ENCODE measurements at places on chromosomes 11 and 22.
A peak's percentile ranks its signal among the peaks of the same experiment; 100 is the strongest.

- peak; percentile 74 for DNase-seq
These were observed 1.0 kb downstream of the VWCE start for GRCh38 chr11:61293867-61294716.

DNA sequence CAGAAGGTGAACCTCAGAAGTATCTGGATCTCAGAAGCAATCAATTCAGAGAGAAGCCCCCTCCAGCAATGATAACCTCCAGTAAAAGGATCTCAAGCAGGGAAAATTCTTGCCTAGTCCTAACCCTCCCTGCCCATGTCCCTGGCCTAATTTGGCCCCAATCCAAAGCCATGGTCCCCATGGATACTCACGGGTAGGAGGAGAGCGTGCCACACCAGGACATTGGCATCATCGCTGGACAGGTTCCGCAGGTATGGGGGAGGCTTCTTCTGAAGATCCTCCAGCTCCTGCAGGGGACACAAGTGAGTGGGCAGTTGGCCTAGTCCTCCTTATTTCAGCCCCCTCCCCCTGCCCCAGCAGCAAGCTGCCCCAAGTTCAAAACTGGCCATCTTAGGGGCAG lies 7.3 kb downstream of the UBE2L6 start:
- DNase-seq = no peak

DNA sequence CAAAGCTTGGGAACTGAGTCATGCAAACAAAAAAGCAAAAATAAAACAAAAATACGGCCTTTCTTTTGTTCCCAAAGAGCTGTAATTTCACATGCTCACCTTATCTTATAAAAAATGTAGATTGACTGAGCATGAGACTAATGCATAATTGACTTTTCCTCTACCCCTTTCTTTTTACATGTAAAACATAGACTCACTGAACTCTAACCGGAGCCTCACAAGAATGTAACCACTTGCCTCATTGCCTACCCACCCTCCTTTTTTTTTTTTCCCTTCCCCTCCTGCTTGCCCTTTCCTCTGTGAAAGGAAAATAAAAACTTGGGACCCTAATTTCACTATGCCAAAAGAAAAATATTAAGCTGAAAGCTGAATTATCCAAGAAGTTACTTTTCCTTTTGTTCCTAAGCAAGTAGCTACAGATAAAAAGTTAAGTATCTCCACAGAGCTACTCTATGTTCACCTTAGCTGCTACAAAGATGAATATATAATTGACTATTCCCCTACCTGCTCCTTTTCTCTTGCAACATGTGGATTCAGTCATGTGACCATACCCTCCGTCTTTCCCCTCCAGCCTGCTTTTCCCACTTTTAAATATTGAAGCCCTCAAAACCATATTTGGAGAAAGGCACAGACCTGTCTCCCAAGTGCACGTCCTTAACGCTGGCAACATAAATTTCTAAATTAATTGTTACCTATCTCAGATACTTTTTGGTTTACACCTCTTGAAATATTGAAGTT lies 39.6 kb upstream of the WEE1 start:
- DNase-seq = no peak

DNA sequence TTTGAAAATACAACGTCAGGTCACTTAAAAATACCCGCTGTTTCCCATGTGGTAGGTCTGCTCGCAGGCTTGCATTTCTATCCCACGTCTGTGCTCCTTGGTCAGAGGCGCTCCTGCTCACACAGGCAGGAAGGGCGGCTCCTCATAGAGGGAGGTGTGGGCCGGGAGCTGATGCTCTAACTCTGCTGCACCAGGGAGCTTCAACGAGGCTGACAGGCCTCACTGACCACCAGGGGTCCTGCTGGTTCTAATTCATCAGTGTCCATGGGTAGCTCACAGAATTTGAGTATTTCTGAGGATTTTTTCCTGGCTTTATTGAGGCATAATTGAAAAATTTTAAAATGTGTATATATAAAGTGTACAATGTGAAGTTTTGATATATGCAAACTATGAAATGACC lies 68.5 kb downstream of the PIWIL3 start:
- DNase-seq = no peak

DNA sequence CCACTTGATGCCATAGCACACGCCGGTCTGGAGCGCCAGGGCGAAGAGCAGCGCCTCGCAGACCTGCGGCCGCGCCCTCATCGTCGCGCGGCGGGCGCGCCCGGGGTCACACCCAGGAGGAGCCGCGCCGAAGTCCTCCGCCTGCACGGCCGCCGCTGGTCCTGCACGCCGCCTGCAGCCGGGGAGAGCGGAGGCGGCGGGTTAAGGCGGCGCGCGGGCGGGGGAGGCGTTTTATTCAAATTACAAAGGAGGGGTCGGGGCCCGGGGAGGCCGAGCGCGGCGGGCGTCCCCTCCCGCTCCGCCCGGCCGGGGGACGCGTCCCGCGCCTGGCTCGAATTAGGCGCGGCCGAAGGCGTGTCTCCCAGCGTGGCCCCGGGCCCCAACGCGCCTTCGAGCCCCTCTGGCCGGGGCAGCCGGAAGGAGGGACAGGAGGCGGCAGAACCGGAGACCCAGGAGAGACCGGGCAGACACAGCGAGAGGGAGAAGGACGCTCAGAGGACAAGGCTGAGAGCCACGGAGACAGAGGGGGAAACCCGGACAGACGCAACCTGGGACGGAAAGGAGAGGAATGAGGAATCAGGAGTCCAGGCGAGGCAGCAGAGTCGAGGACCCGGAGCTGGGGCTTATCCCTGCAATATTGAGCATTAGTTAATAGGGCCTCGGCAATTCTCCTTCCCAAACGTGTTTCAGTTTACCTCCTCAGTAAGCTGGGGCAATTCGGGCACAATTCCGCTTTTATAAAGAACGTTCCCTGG lies at the start of gene WNT11:
WNT11 (minus strand) TSS at position 176 of the 755 bp plus-strand sequence; CDS start at position 81, 95 bp downstream.
- DNase-seq = peak; percentile 49

GRCh38 chr11:34970480-34970879 lies 54.1 kb downstream of the PDHX start:
- no peak for DNase-seq

- no peak for DNase-seq
These were observed 73.9 kb upstream of the CAPRIN1 start for GRCh38 chr11:33977676-33978075.

- no peak for DNase-seq
These were observed 30.7 kb upstream of the TH start for GRCh38 chr11:2202071-2202899.

Measured in activated CD8-positive, alpha-beta memory T cell treated with anti-CD3 and anti-CD28 coated beads, Interleukin-2, amount 10 ng/mL, durations not matched to agents 7 days and 5 days (primary cell).